Bone marrow (tissue), 2 donors: ENCODE measurements at places on chromosomes 7 and 10.

- no peak for DNase-seq
Measured at GRCh38 chr10:60735244-60735643, 43.0 kb upstream of the CDK1 start.

DNA sequence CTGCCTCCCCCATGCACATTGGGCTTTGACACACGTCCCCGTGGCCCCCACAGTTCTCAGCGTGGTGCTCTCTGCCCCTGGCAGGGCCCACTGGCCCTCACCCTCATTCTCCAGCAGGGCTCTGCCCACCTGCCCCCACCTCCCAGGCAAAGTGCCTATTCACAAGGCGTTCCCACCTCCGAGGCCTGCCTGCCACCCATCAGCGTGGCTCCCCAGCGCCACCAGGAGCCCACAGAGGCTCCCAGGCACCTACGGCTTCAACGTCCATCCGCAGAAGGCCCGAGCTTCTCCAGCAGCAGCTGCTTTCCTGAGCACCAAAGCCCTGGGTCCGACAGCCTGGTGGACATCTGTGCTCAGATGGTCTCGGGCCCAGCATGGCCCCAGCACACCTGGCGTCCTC lies 211.8 kb upstream of the PPP2R2D start:
- no peak for DNase-seq

DNA sequence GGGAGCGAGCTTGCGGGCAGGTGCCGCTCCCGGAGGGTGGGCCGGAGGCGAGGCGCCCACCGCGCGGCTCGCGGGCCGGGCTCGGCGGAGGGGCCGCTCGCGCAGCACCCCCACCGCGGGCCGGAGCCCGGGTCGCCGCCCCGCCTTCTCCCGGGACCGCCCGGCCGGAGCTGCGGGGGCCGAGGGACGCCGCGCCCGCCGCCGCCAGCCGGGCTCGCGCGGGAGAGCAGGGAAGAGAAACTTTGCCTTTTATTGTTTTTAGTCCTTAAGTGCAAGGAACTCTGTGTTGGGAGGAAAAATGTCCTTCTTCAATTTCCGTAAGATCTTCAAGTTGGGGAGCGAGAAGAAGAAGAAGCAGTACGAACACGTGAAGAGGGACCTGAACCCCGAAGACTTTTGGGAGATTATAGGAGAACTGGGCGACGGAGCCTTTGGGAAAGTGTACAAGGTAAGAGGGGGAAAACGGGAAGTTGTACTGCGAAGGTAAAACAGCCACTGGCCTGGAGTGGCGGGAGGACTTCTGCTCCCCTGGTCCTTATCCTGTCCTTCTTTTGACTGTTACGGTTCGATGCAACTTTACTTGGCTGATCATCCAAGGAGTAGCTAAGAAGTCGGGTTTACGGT lies 620 bp downstream of the SLK start:
- DNase-seq, result no peak

GRCh38 chr10:10120671-10121070 lies 897.0 kb upstream of the CELF2 start:
- DNase-seq, result no peak

DNA sequence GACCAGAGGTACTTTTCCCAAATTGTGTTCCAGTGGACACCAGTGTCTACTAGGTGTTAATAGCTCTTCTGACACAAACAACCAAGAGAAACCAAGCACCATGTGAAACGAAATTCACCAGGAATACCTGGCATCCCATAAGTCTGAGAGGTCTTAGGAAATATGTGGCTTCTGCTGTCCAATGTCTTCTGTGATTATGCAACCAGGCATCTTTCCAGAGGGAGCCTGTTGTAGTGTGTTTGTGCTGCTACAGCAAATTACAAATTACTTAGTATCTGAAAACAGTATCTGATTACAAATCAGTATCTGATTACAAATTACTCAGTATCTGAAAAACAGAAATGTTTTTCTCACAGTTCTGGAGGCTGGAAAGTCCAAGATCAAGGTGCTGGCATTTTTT lies 133.6 kb upstream of the NPVF start:
- no peak for DNase-seq

- DNase-seq, result no peak
Measured at GRCh38 chr10:73503037-73503436, 7.2 kb upstream of the PPP3CB start.

DNA sequence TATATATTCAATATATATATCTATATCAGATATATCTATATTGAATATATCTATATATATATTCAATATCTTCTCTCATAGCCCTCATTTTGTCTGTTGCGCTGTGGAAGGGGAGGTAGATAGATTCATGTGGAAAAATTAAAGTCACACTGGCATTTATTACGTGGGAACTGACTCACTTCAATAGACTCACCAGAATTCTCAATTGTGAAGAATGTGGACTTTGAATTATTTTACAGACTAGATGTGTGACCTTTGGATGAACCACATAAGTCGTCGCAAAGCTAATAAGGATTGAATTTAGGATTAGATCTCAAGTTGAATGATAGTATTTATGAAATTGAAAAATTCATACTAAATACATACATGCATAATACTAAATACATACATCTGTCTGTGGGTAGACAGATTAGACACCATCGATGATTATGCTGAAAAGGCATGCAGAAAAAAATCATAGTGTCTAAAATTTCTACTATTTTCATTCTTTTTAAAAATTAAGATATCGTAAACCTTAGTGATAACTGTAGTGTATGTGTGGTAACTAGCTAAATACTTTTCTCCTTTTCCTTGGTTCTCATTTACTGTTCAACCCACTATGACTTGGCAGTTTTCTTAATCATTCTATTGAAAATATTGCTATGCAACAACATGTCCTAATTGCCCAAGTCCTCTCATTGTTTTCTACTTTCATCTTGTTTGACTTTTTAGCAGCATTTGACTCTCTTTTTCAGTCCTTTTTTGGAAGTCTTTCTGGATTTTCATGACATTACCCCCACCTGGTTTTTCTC lies 61.8 kb upstream of the A1CF start:
- no peak for DNase-seq

- DNase-seq, result no peak
Measured at GRCh38 chr10:129852829-129853561, 111.1 kb downstream of the EBF3 start.

DNA sequence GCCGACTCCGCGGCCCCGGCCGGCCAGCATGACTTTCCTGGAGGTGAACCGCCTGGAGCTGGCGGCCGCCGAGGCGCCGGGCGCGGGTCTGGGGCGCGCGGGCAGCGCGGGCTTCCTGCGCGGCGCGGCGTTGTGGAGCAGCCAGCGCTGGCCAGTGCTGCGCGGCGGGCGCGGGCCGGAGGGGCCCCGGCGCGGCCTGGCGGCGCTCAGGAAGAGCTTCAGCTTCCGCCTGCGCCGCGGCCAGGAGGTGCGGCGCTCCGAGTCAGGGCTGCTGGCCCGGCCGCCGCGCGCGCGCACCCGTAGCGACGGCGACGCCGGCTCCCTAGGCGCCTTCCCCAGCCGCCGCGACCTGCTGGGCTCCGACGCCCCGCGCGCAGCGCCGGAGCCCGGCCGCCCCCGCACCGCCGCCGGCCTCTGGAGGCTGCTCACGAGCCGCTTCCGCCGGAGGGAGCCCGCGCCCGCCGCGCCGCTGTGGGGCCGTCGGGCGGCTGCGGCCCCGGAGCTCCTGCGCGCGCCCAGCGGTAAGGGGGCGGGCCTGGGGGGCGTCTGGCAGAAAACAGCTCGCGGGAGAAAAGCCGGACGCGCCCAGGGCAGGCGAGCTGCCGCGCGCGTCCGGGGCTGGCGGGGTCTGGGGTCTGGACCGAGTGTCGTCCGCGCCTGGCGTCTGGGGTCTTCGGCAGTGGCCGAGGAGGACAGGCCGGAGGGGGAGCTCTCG lies 29.0 kb downstream of the AGAP3 start:
- DNase-seq, result no peak

- DNase-seq, result no peak
Measured at GRCh38 chr10:43044961-43045621, 31.8 kb upstream of the RET start.

DNA sequence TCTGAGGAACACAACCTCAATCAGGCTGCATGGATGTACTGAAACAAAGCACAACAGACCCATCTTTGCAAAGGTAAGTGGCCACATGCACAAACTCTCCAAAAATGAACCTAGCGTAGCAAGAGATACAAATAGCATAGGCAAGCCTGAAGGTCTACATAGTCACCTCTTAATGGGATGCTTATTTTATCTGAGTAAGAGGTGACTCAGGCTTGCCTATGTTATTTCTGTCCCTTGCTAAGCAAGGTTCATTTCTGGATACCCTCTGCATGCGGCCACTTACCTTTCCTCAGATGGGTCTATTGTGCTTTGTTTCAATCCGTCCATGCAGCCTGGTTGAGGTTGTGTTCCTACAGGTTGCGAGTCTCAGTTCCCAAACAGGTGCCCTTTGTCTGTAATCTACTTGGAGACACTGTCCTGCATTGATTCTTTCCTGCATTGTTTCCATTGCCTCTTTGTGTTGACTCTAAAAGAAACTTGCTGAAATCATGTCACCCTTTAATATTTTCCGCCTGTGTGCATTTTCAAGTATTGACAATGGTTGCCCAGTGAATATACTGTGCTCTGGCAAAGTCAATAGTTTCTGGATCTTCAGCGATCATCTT lies 291.8 kb upstream of the LYZL1 start:
- no peak for DNase-seq

GRCh38 chr10:37777056-37777455 lies 80.4 kb downstream of the ZNF248 start:
- DNase-seq, result no peak

- no peak for DNase-seq
Measured at GRCh38 chr7:29957521-29958310, 31.9 kb downstream of the SCRN1 start.

- no peak for DNase-seq
Measured at GRCh38 chr10:121633056-121633455, 34.8 kb upstream of the FGFR2 start.

- DNase-seq, result peak; percentile 26
Measured at GRCh38 chr7:80082213-80082612, 52.4 kb upstream of the GNAI1 start.
